ENCODE measurements at places on chromosomes 3 and 15.

DNA sequence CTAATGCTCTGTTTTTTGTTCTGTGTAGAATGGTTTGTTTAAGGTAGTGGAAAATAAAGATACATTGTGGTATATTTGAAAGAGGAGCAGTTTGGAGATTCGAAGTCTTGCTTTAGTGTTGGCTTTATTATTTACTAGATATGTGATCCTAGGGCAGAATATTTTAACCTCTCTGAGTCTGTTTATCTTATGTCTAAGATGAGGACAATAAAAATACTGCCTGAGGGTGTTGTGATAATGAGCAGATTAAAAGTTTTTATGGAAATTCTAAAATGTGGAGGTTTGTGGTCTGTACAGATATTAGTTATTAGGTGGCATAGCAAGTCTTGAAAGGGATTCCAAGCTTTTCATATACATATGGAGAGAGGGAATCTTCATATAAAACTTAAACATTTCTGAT is 15.0 kb downstream of the TCF12 start:
- peak; percentile 34 for DNase-seq

DNA sequence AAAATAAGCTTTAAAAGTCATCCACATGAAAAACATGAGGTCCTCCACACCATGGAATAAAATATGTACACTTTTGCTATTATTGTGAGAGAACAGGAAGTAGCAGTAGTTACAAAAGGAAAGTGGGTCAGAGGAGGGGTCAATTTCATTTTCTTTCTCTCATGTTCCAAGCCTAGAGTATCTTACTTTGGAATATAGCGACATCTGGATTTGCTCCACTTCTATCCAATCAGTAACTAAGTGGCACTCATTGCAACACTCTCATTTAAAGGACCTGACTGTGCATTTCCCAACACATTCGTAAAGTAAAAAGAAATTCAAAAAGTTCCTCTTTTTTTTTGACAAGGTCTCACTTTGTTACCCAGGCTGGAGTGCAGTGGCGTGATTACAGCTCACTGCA is 637.3 kb downstream of the TUSC7 start:
- no peak for DNase-seq

DNA sequence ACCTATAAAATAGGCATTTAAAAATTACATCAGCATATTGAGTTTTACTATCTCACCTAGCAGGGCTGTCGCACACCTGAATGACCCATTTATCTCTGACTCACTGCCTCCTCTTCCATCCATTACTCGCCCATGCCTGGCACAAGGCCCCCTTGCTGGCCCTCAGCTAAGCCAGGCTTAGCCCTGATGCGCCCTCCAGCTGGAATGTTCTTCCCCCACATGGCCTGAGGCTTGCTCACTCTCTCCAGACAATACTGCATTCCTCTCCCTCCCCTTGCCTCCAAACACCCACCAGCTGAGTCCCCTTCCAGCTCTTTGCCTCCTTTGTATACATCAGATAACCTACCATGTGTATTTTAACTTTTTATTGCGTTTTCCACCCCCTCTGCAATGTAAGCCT is 7.2 kb downstream of the SH3BP5 start:
- no peak for DNase-seq

DNA sequence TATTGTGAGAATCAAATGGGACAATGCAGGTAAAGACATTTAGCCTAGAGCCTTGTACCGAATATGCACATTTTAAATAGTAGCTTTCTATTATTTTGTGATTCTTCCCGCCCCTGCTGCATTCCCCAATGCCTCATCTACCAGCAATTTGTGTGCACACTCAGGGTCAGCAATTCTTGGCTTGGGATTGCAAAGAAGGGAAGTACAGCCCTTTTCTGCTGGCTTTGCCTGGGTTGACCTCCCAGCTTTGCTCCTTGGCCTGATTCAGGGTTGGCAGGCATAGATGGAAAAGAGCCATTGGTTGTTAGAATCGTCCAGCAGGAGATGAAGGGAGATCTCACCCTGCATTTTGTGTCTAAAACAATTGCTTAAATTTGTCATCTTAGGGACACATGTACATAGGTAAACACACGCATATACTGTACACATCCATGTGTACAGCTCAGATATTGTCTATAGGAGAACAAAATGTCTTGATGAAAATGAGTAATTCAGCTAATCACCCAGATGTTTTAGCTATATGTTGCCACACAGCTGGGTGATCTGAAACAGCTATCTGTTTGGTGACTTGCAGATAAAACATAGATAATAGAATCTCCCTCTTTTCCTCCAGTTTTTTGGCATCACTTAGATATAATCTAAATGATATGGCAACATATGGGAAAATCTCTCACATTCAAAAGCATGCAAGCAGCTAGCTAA is 340.9 kb upstream of the TBL1XR1 start:
- DNase-seq, result no peak

DNA sequence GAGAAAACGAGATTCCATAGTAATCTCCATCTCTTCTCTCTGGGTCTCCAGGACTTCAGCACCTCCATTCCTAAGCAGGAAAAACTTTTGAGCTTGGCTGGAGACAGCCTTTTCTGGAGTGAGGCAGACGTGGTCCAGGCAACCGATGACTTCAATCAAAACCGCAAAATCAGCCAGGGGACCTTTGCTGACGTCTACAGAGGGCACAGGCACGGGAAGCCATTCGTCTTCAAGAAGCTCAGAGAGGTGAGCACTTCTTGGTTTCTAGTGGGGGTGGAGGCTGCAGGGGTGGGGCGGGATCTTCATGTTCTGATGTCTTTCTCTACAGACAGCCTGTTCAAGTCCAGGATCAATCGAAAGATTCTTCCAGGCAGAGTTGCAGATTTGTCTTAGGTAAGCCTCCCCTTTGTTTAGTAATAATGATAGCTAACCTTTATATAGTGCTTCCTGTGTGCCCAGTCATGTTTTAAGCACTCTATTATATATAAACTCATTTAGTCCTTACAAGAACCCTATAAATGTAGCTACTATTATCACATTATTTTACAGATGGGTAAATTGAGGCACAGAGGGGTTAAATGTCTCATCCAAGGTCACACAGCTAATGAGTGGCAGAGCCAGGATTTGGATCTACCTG is 35.0 kb upstream of the TATDN2 start:
- DNase-seq, result no peak

DNA sequence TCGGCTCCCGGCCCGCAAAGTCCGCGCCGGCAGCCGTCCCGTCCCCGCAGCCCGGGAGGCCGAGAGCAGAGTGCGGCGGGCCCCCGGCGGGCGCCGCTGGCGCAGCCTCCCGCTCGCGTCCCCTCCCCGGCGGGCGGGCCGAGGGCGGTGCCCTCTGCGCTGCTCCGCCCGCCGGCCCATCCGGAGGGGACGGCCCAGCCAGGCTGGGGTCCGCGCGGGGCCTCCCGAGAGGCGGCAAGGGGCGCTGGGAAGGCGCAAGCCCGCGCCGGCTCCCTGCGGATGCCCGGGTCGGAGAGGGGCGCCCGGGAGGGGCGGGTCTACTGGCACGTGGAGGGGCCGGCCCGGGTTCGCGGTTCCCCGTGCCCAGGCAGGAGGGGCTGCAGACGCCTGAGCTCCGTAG is at the start of the genes CLCN2 and POLR2H:
CLCN2 (minus strand) TSS at position 74 of the 400 bp plus-strand sequence. CDS start 126 bp downstream, outside the sequence.
POLR2H (plus strand) TSS at position 179 of the 400 bp plus-strand sequence. CDS start 1,783 bp downstream, outside the sequence.
- DNase-seq, result no peak

GRCh38 chr3:118977118-118977517 is 57.5 kb downstream of the IGSF11 start:
- no peak for DNase-seq

- no peak for DNase-seq
Measured at GRCh38 chr3:187989575-187990153, 164.3 kb upstream of the LPP start.

GRCh38 chr15:66614951-66615760 is 49.4 kb upstream of the LCTL start:
- no peak for DNase-seq

GRCh38 chr3:197365586-197365985 is 67.2 kb upstream of the DLG1 start:
- no peak for DNase-seq

GRCh38 chr3:40310705-40311104 is 1.2 kb downstream of the EIF1B start:
- DNase-seq, result no peak

DNA sequence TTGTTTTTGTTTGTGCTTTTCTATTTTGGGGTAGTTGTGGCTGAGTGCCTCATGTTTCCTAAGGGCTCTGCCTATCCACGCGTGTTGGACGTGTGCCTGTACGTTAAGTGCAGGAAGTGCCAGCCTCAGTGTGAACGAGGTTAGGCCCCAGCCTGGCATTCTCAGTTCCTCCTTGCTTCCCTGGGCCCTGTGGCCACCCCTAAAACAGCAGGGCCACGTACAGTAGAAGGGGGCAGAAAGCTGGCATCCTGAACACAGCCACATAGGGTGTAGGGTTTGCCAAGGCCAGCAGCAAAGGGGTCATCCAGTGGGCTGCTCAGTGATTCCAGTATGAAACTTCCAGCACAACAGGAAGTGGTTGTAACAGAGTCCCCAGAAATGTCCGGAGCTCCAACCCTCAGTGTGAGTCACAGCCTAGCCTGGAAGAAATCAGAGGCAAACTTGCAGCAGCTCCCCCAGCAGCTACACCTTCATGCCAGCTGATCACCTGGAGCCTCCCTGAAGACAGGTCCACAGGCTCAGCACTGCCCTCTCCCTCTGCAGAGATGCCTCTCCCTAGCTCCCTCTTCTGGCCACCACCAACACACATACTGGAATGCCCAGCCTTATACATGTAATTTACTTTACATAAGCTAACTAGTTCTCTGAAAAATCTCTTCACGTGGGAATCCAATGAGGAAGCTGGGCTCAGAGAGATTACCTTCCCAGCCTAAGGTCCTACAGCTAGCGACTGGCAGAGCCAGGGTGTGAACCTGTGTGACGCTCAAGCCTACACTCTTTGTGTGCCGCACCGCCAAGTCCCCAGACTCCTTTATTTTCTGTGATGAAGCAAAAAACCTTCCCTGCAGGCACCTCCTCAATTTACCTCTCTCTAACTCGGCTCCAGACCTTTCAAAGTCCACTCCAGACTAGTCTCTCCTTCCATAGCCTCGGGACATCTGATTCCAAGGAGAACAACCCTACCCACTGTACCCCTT is 26.6 kb downstream of the ILDR1 start:
- DNase-seq, result no peak

- no peak for DNase-seq
Measured at GRCh38 chr3:100503448-100503847, 11.0 kb downstream of the TMEM45A start.

GRCh38 chr3:106485217-106485616 is 616.4 kb upstream of the CBLB start:
- DNase-seq, result no peak

GRCh38 chr3:48565591-48566400 is 2.2 kb upstream of the UCN2 start:
- DNase-seq, result no peak
